LHCN-M2 (cell line): ENCODE measurements at places on chromosomes 12 and 14. TPM values are rescaled to one million over a fixed set of nuclear protein-coding genes. Genes with fewer than 3 reads are reported as not detected.
A peak's percentile ranks its signal among the peaks of the same experiment; 100 is the strongest.

The DAO gene
- total RNA-seq: not detected in 2 replicates

GRCh38 chr12:48183876-48184548 is 568 bp downstream of the CCDC184 start:
- DNase-seq: no peak

The SLC6A12 gene
- total RNA-seq: not detected in 2 replicates

GRCh38 chr12:131589966-131590365 is 120.9 kb upstream of the SFSWAP start:
- no peak for DNase-seq

GRCh38 chr12:121590476-121591143 is 9.8 kb upstream of the KDM2B start:
- DNase-seq: peak; percentile 71

- DNase-seq: peak; percentile 84
Observed at GRCh38 chr12:69966409-69966808, 141.4 kb downstream of the MYRFL start.
